ENCODE measurements at places on chromosomes 1 and 21. TPM values are rescaled to one million over a fixed set of nuclear protein-coding genes. Genes with fewer than 3 reads are reported as not detected.

The TDRD10 gene
- 3.6 TPM for total RNA-seq

DNA sequence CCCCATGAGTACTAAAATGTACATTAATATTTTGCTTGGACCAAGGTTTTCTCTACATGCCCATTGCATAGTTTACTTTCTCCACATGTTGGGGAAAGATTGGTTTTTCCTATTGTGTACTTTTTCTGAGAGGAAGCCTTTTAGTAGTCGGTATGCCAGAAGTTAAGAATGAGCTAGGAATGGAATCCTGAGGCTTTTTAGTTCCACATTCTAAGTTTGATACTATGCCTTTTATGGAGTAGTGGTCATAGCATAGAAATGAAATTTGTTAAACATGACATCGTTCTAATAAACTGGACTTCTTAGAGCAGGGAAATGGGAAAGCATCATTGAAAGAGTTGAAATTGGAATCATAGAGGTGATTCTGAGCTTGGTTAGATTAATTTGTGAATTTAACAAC is 64.3 kb downstream of the BCL9 start:
- no peak for DNase-seq

The PRAMEF12 gene
- total RNA-seq = not detected

DNA sequence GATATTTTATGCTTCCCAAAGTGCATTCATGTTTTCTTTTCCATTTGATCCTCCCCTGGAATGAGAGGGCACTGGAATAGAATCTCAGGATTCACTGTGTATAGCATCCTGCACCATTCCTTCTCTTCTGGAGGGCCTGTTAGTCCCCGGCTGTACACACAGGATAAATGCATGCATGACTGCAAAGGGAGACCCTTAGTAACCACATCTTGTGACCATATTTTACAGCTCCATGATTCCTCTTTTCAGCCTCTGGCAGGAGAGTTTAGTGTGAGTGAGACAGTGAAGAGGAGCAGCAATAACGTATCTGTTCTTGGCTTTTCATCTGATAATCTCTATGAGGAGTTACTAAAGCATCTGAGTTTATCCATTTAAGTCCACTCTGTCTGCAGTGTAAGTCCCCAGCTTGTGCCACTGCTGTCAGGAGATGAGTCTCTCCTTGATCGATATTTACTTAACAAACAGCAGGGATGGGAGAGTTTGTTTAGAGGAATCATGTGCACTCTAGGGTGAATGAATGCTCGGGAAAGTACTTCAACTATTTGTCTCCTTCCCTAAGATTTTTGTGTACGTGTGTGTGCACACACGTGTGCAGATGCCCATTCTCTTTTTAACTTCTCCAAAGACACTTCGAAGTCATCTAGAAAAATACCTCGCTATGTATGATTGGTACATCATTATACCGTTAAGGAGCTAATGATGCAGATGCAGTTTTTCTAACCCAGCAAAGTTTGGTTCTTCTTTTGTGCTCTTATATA is 41.1 kb downstream of the PROX1 start:
- DNase-seq = no peak

DNA sequence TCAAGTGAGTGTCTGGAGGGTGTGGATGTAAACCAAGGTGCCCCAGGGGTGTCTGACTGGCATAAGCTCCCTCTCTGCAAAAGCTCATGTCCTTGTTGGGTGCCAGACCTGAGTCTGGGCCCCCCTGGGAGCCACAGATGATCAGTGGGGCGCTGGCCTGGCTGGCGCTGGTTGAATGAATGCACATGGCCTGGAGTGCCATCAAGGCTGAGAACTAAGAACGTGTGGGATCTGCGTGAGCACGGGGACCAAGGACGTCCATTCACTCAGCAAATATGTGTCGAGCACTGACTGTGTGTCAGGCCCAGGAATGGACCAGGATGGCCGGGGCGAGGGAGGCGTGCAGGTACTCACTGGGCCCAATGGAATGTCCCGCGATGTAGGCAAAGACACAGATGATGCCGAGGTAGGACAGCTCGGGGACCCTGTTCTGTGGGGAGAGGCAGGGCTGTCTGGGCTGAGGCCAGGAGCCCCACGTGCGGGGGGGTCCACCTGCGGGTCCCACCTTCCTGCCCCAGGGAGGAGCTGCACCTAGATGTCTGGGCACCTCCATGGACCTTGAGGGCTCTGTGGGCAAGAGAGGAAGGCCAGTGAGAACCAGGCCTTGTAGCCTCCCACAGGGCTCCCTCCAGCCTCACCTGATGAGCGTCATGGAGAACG is 19.1 kb downstream of the SLC2A7 start:
- DNase-seq = no peak

The ZNF683 gene
- total RNA-seq = not detected

GRCh38 chr1:26016953-26017545 is 4.5 kb upstream of the EXTL1 start:
- DNase-seq = no peak

- DNase-seq = no peak
These were observed 1.4 kb upstream of the SOD1 start for GRCh38 chr21:31658053-31658452.

DNA sequence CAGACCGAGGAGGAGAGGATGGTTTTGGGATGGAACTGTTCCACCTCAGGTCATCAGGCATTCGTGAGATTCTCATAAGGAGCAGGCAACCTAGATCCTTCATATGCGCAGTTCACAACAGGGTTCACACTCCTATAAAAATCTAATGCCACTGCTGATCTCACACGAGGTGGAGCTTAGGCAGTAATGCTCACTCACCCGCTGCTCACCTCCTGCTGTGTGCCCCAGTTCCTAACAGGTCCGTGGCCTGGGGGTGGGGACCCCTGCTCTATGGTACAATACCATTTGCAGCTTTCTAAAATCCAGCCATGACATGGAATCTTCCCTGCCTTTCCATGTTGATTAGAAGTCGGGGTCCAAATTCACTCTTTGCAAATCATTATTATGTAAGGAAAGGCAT is 72.1 kb downstream of the TGFBR3 start:
- no peak for DNase-seq

GRCh38 chr1:25618433-25618808 is 1.8 kb downstream of the MAN1C1 start:
- no peak for DNase-seq

The PKNOX1 gene
- total RNA-seq = 8.9 TPM

The TIMM17A gene
- total RNA-seq = 64.7 TPM

The KCNQ4 gene
- total RNA-seq = 1.4 TPM

GRCh38 chr1:174445817-174446216 is 1.9 kb upstream of the GPR52 start:
- DNase-seq = no peak

The BRDT gene
- total RNA-seq = not detected

DNA sequence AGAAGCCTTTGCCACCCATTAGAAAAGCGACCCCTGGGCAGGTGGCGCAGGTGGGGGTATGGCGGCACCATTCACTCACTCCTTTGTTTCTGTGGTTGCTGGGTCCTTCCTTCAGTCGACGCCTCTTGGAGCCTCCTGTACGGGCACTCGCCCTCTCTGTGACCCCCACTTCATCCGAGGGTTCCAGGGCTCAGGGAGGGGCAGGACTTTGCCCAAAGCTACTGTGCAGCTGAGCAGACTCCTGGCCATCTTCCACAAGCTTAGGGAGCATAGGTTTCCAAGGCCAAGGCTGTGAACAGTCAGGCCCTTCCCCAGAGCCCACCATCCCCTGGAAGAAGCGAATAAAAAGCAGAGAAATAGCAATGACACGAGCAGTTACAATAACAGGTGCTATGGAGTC is 190.7 kb upstream of the ARHGEF16 start:
- DNase-seq = no peak

DNA sequence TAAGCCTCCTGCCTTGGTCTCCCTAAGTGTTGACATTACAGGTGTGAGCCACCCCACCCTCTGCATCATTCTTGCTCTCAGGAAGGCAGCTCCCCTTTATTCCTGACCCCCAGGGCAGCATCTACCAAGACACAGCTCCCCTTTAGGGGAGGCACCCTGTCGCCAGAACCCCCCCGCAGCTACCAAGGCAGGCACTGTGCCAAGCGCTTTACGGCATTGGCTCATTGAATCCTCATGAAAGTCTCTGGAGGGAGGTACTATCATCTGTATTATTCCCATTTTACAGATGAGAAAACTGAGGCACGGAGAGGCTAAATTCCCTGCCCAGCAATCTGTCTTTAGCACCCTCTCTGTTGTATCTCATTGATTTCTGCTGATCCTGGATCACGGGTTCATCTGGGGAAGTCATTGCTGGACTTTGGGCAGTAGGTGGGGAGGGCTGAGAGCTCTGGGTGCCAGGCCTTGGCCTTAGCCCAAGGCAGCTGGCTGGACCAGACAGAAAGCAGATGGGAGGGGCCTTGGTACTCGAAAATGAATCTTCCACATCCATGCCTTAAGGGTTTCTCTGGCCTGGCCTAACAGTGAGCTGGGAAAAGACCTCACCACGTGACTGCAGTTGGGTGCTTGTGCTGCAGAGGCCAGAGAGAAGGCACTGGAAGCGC is 5.9 kb downstream of the PLOD1 start:
- DNase-seq = no peak

GRCh38 chr1:32926562-32926961 is 25.4 kb upstream of the TMEM54 start:
- DNase-seq = no peak

DNA sequence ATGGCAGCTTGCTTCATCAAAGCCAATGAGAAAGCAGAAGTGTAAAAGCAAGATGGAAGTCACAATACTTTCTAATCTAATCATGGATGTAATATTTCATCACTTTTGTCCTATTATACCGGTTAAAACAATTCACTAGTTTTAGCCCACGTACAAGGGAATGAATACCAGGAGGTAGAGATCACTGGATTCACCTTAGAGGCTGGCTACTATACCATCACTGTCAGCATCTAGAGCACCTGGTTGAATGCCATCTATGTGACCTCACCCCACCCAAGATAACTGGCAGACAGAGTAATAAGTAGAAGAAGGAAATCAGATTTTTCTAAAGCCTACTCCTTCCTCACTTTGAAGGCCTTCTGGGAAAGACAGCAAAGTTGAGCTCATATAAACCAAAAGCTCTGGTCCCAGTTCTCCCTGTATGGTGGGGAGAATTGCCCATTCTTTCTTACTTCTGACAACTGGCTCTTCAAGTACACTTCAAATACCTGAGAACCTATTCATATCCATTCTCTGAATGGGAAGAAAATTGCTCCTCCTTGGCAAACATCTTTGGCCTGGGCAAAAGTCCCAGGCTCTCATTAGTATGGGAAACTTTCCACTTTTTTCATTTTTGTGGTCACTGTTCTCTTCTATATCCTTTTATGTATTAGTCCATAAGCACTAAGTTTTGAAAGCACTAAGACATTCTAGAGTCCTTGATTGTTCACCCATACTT is 24.8 kb downstream of the HSD3B1 start:
- DNase-seq = no peak

Measured in left cardiac atrium (tissue), 4 donors.